ENCODE measurements at places on chromosomes 7 and 10.

DNA sequence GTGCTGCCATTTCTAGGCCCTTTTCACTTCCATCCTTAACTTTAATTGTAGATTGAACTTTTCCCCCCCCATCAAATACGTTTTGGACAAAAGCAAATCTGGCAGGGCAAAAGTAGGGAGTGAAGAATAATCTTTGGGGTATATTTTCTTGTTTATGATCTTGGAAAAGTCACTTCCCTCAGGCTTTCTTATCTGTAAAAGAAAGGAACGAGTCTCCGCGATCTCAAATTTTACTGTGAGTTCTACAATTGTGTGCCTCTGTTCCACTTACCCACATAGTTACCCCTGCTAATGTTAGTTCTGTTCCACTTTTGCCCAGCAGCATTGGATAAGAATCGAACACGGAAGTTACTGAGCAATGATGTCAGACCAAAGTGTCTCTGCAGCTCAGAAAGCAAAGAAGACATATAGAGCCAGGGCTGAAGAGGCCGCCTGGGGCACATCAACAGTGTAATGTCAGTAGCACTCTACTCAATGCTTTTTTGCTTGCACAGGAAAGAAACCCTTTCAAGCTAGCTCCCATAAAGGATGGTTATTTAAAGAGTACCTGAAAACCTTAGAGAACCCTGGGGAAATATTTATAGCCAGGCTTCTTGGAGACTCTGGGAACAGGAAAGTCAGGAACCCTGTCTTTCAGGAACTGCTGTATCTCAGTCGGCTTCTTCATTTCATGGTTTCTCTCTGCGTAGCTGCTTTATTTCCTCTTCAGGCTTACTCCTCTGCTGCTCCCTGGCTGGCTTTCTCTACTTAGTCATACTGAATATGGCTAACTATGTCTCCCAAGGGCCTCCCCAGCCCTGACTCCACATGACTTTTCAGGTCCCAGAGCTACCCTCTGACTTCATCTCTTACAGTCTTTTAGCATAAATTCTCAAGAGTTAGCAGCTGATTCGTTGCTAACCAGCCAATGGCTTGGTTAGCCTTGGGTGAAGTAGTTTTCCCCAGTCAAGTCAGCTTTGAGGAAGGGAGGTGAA, 123.7 kb upstream of the FAM3C start:
- no peak for DNase-seq

DNA sequence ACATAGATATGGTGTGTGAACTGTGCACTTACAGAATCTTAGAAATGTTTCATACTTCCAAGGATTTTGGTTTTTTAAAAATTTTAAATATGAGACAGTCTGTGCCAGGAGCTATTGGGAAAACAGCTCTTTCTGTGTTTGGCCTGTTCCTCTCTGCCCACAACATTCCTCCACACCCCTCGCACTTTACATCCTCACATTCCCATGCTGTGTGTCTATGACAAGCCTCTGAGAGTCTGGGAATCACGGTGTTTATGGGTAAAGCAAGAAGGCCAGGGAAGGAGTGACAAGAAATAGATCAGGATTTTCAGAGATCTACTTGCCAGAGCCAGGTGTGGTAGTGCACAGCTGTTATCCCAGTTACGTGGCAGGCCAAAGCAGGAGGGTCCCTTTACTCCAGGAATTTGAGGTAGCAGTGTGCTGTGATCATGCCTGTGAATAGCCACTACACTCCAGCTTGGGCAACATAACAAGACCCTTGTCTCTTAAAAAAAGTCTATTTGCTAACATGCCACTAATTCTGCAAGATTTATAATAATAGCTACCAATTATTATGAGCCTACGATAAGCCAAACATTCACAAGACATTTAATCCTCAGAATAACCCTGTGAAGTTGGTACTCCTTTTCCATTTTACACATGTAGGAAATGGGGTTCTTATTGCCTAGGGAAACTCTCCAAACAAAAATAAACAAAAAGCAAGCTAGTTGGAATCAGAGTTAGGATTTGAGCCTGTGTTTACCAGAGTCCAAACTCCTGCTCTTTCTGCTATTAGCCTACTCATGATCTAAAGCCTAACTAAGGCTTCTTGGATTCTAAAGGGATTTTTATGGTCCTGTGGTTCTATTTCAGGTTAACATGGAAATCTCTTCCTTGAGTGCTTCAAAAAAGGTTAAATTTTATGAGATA, 168.3 kb upstream of the SP8 start:
- DNase-seq: no peak

- no peak for DNase-seq
Measured at GRCh38 chr10:51244309-51244708, 170.0 kb downstream of the PRKG1 start.

DNA sequence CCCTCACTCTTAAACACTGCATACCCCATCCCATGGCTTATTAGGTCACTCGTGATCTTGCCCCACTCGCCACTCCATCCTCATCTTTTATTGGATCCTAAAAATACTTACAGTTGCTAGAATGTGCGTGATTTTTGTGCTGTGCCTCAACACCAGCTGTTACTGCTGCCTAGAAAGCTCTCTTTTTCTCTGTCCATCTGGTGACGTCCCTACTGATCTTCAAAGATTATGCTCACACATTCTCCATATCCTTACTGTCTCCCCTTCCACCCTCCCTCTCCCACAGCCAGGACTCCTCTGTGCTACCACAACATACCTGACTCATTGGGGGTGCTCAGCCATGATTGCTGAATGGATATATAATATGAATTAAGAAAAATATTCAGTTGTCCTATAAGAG, 42.0 kb downstream of the CDK6 start:
- DNase-seq: no peak

- peak; percentile 9 for DNase-seq
Measured at GRCh38 chr7:7969306-7970236, 975 bp downstream of the GLCCI1 start.

DNA sequence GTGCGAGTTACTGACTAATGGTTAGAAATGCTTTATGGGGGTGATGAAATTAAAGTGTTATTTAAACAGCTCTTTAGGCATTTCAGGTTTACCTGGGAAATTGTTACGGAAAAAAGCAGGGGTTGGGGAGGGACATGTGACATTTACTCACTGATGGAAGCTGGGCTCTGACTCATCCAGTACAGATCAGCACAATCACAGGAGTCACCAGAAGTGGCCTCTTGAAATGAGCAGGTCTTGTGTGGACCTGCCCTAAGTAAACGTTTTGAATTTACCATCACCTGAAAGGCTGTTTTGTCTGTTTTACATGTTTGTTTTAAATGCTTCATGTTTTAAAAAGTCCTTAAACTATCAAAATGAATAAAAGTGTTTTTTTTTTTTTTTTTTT, 2.3 kb downstream of the GLRX3 start:
- DNase-seq: no peak

DNA sequence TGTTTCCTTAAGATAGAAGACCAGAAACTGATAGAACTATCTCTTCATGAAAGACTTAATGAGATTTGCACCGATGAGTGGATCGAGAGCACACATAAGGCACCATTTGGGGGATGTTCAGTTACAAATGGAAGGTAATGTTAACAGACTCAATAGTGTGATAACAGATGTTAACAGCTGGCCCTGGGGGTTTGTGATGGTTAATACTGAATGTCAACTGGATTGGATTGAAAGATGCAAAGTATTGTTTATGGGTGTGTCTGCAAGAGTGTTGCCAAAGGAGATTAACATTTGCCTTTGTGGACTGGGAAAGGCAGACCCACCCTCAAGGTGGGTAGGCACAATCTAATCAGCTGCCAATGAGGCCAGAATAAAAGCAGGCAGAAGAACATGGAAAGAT, 130.5 kb upstream of the DGKB start:
- no peak for DNase-seq

DNA sequence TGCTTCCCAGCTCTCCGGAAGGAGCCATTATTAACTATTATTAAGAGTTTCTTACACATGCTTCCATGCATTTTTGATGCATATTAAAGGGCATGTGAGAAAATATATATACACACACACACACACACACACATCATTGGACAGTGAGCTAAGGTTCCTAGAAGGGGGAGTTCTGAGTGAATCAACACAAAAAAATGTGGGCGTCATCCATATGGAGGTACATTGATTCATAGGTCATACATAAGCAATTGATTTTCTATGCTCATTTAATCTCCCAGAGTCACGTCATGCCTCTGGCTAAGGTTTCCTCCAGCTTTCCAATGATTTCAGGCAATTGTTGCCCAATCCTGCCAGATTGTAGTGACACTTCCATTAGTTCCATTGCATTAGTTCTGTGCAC, 269.4 kb downstream of the DNAJB9 start:
- no peak for DNase-seq

GRCh38 chr7:100583132-100584053, 2.5 kb downstream of the LRCH4 start:
- no peak for DNase-seq

GRCh38 chr7:28643188-28643569, 230.9 kb downstream of the CREB5 start:
- DNase-seq: no peak

GRCh38 chr10:53122281-53122680, 349.7 kb upstream of the MBL2 start:
- no peak for DNase-seq

DNA sequence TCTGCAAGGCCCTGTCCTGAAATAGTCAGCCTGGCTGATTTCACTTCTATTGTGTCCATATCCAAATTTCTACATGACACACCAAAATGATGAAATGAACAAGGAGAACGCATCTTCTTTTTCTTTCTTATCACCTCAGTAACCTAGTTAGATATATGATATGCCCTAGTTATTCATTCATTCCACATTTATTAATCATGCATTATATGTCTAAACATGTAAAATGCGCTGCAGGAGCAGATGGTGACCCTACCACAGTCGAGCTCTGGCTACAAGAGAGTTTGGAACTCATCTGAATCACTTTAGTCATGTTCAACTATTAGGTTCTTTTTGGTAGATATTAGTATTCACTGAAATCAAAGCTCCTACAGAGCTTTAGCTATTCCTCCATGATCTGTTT, 31.8 kb upstream of the VPS41 start:
- DNase-seq: no peak

- DNase-seq: no peak
Measured at GRCh38 chr10:70178139-70178725, 7.9 kb upstream of the SAR1A start.

DNA sequence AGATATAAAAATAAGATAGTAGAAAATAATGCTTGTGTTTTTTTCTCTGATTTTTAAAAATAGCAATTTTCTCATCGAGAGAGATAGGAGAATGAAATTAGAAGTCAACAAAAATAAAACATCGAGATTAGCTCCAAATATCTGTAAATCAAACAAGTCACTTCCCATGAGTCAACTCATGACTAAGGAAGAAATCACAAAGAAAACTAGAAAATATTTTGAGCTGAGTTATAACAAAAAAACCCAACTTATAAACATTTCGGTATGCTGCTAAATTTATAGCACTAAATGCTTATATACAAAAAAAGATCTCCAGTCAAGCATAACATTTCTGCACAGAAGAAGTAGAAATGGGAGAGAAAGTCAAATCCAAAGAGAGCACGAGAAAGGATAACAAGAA, 140.1 kb downstream of the ITGA8 start:
- DNase-seq: no peak

- no peak for DNase-seq
Measured at GRCh38 chr7:138825049-138825721, 27.2 kb upstream of the ATP6V0A4 start.

- no peak for DNase-seq
Measured at GRCh38 chr10:89019569-89020327, 29.1 kb downstream of the FAS start.

DNA sequence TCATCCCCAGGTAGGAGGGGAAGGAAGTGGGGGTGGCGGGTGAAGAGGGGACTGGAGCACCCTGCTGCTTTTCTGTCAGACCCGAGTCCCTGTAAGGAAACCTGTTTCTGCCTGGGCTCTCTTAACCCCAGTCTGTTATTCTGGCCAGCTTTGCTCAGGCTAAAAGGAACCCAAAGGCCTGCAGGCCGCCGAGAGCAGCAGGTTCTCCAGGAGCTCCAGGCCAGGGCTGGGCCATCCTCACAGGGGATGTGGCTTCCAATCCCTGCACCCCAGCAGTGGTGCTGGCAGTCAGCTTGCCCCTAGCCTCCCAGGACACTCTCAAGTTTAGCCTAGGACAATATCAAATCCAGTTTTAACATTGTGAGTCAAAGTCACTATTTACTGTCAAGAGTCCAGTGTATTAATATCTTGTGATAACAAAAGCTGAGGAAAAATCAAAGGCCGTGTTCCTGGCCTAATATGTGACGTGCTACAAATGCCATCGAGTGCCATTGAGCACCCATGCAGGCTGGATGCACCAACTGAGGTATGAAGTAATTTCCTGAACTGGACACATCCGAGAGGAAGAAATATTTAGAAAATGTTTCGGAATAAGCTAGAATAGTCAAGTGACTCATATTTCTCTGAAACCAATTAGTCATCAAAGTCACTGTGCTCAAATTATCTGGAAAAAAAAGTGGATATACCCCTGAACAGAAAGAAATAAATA, 7.0 kb downstream of the PKD1L1 start:
- DNase-seq: no peak

GRCh38 chr7:16656141-16656540, 10.2 kb downstream of the BZW2 start:
- DNase-seq: no peak

DNA sequence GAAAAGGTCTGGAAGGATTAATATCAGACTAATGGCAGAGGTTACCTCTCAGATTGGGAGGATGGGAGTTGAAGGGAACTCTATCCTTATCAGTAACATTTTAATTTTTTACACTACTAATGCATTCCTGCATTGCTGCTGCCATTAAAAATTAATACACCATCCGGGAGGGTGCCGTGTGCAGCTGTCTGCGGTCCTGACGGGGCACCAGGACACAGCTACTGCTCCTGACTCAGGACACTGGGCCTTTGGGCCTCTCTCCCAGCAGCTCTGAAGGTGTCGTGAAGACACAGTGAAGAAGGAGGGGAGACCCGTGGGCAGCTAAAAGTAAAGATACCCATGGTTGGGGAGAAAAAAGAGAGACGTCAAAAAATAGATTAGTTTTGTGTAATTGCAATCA, 23.4 kb upstream of the HK1 start:
- no peak for DNase-seq

DNA sequence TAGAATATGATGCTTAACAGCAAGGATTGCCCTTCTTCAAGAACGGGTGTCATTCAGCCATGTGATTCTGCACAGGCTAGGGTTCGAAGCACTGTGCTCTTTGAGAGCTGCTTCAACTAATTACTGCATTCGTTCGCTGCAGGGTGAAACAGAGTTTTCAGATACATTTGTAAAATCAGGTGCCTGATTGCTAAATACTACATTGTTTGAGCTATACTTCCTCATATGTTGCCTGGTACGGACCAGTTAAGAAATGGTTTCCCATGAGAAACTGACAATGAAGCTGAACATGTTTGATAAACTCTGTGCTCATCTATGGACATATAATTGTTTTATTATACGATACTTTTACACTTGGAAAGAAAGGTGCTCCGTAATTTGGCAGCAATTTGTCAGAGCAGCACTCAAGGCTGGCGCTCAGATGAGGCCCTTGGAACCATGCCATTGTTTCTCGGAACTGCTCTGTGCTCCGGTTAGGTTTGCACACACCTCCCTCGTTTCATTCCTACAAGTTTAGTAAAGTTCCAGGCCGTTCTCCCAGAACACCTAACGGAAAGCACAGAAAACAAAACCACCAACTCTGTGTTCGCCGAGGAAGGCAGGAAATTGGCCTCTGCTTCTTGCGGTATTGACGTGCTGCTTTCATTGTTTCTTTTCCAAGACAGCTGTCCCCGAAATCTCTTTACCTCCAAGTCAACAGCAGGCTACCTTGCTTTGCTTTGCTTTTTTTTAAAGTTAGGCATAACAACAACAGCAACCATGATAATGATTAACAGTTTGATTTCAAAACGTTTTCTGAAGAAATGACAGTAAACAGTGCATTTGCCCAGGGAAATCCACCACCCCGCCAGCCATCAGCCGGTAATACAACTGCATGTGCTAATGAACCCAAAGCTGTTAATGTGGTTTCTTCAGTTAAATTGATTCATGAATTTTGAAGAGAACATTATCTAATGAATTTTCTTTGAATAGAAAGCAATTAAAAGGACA, 206.9 kb downstream of the EBF3 start:
- no peak for DNase-seq

All from activated CD8-positive, alpha-beta memory T cell treated with anti-CD3 and anti-CD28 coated beads for 4 hours (primary cell).